ENCODE measurements at places on chromosomes 13 and 19. TPM values are rescaled to one million over a fixed set of nuclear protein-coding genes. Genes with fewer than 3 reads are reported as not detected.

DNA sequence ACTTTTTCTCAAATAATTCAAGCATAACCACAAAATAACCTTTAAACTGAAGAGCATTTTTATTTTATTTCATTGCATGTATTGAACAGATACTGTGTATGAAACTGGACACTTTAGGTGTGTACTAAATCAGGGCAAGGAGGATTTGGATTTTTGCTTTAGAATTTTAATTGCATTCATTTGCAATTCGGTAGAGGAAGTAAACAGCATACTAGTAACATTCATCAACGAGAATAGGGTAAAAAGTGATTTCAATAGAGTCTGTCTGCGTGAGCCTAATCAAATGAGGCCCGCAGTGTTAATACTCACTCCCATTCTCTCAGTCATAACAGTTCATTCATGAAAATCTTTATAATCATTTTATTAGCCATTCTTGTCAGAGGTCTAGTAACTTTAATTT is 200.2 kb downstream of the SPRY2 start:
- DNase-seq, result no peak

DNA sequence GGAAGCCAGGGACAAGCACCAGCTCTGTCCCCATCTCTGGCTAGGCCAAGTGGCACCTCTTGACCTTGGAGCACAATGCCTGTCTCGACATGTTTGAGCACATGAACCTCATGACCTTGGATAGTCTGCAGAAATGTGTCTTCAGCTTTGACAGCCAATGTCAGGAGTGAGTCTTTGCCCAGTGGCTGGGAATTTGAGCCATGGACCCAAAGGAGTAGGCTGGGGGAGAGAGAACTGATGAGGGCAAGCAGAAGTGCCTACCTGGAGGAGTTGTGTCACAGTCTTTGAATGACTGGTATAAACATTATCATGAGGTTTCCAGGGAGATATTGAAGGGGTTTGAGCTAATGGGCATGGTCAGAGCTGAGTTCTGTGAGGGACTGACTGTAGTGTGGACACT is 6.7 kb upstream of the CYP4F12 start:
- DNase-seq, result no peak

DNA sequence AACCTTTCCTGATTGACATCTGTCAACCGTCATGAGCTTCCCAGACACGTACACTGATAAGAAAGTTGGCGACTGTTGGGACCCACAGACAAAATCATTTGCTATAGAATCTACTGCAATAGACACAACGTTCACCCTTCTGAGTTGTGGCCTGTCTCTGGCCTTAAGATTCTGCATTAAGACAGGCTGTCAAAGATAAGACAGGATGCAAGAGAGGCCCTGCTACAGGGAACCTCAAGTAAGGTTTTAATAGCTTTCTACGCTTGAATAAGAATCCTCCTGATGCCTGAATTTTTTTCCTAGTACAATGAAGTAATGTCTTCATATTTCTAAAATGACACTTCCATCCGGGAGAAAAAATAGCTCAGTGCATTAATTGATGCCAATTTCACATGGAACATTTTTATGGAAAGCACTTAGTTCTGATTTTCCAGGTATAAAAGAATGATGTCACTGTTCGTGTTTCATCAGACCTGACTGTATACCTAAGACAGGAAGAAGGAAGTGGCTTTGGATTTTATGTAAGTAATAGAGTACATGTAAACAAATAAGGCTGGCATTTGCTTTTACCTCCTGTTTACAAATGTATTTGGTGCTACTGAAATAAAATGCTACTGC is 275.2 kb upstream of the GPC6 start:
- no peak for DNase-seq

DNA sequence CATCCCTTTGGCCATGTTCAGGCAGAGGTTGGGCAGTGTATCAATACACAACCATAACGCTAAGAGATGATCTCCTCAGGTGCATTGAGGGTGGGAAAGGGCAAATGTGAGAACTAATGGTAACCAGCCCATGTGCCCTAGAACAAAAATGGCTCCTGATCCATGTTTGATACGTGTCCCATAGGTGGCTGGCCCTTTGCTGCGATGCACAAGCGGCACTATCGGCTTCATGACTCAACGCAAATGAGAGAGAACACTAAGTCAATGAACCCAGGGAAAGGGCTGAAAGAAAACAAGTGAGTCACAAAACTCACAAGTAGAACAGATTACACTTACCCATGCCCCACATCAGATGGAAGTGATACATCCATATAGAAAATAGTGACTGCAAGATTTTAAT is 201.7 kb downstream of the ABCC4 start:
- no peak for DNase-seq

DNA sequence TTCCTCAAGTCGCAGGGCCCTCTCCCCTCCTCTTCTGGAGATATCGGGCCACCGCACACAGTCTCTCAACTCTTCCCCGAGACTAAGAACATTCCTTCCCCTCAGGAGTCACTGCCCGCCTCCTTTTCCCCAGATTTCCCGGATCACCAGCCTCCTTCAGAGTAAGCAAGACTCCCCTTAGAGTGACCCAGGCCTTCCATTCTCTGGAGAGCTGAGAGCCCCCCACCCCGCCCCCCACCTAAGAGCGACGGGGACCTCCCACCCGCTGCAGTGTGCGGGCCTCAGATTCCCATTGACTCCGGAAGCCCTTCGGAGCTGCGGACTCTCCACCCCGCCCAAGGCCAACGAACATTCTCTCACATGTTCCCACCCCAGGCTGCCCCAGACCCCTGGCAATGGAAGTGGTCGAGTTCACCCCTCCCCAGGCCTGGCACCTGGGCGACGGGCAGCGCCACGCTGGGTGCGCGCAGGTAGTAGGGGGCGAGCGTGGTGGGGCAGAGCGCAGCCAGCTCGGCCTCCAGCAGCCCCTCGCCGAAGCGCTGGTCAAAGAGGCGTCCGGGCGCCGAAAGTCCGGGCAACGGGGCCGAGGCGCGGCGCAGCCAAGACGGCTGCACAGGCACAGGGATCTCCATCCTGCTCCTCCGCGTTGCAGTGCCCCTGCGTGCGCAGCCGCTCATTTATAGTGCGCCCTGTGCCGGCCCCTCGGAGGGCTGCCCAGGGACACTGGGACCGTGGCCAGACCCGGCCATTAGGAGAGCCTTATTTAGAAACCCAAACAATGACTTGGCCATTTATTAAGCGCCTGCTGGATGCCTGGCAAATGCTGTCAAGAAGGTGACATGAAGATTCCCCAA is at the start of gene HSPB6:
TSS of gene HSPB6 (minus strand) at position 653 of the 854 bp plus-strand sequence. CDS start at position 632, 21 bp downstream.
- DNase-seq, result peak; percentile 77

DNA sequence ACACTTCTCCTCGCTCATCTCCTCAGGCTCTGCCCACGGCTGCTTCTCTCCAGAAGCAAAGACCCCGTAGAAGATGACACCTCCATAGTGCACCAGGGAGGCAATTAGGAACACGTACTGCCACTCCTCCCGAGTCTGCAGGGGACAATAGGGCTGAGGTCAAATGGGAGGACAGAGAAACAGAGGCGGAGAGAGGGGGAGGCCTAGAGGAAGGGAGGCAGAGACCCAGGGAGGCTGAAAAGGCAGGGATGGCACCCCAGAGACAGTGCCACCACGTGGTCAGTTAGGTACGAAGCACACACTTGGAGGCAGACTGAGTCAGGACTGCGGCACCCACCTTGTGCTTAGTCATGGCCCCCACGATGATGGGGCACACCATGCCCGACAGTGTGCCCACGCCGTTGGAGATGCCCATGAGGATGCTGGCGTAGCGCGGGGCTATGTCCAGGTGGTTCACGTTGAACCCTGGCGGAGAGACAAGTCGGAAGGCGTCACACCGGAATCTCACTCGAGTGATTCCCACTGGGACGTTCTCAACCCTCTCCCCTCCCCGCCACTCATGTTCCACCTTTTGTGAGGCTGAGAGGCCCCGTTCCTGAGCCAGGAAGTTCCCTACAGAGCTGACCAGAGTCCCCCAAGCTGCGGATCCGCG is 5.6 kb downstream of the GFY start:
- no peak for DNase-seq

- DNase-seq, result no peak
Measured at GRCh38 chr13:33426131-33426530, 140.6 kb upstream of the STARD13 start.

Gene CABP5
- not detected for total RNA-seq

DNA sequence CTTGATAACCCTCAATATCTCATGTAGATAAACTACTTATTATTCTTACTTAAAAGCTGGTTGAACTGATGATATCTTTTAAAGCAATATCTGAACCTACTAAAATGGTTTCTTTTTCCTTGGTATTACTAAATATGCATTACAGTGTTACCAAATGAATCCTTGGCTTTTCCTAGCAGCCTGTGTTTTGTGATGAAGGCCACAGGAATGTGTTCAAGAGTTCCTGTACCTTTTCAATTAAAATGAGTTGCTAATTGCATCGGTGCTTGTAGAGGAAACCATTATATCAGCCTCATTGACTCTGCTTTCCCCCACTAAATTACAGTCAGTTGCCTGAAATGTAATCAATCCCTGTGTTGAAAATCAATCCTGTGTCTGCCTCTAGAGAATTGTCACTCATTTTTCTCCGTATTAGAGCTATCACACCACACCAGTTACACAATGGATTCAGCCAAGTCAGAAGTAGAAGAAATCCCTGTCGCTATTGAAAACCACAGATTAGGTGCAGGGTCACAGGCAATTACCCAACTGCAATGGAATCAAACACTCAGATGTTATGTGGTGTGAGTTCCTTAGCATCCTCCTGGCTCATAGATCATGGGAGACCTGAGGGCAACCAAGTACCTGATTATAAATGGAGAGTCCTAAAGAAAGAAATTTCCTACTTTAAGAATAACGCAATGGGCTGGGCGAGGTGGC is 13.3 kb downstream of the FAM216B start:
- DNase-seq, result no peak

DNA sequence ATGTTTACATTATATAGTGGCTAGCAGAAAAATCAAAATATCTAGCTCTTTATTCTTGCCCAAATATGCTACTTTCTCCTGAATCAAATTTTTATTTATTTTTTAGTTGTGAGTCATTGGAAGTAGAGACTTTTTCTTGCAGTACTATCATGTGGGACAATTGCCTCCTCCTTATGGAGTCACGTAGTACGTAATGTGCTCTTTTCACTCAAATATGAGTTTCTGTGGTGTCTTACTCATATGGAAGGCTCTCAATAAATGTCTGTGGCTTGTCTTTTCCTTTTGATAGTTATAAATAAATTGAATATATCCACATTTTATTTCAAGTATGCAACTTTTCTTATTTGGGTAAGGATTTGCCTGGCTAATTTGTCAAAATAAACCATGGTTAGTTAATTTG is 1411.0 kb upstream of the SLC10A2 start:
- DNase-seq, result no peak

- DNase-seq, result peak; percentile 37
Measured at GRCh38 chr19:48342841-48343540, 17.6 kb downstream of the EMP3 start.

- no peak for DNase-seq
Measured at GRCh38 chr13:96075953-96076543, 13.9 kb upstream of the HS6ST3 start.

GRCh38 chr13:100388923-100389322 is 199.7 kb downstream of the GGACT start:
- no peak for DNase-seq

GRCh38 chr13:23463661-23464060 is 30.2 kb upstream of the SACS start:
- DNase-seq, result no peak

DNA sequence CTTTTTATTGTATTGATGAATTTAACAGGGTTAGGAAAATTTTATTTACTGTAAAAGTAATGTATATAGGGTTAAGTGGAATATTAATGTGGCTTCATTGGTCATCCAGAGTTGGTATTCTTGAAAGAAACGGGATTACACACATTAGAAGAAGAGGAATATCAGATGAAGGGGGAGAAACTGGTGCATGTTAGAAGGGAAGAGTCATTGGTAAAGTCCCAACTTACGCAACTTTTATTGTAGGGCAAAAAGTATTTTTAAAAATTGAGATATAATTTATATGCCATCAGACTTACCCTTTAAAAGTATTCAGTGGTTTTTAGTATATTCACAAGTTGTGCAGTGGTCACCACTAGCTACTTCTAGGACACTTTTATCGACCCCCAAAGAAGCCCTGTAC is 47.3 kb downstream of the DNAJC3 start:
- DNase-seq, result no peak

Gene F2RL3
- not detected for total RNA-seq

- DNase-seq, result no peak
Measured at GRCh38 chr19:3658004-3658869, 31.6 kb upstream of the CACTIN start.

GRCh38 chr19:55640043-55640576 is 692 bp upstream of the ZNF580 start:
- DNase-seq, result peak; percentile 76

Gene LRRC8E
- 1.6 TPM for total RNA-seq

DNA sequence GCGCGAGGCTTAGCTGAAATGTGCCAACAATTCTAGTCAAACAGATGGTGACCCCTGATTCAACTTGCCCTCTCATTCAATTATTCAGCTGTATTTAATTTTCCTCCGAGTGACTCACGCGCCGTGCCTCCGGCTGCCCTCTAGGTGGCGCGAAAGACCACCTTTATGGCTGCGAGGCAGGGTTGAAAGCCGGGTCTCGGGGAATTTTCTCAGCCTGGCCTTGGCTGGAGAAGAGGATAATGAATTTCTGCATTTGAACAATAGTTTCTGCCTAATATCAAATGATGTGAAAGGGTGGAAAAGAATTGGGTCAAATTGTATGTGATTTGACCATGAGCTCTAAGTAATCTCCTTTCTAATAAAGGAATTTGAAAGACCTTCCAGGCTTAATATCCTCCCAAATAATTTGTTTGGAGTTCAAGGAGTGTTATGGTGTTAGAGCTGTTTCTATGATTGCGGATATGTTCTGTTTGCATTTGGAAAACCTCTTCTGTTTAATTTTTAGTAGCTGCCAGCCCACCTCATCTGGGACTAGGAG is 310.9 kb downstream of the ZNF536 start:
- peak; percentile 92 for DNase-seq

DNA sequence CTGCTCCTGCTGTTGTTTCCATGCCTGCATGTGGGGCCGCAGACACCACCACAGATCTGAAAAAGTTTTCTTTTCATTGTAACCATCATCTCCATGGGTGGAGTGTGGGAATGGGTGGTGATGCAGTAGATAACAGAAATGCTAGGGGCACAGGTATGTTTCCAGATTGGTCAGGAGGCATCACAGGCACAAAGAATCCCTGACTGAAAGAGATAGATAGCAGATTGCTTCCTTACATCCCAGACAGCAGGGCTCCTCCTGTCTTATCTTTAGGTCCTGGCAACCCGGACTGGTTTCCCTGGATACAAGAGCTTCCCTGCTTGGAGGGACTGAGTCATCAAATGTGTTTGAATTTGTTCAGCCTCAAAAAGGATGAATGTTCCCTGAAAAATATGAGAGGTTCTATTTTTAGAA is 1937.6 kb downstream of the PCDH9 start:
- DNase-seq, result no peak

DNA sequence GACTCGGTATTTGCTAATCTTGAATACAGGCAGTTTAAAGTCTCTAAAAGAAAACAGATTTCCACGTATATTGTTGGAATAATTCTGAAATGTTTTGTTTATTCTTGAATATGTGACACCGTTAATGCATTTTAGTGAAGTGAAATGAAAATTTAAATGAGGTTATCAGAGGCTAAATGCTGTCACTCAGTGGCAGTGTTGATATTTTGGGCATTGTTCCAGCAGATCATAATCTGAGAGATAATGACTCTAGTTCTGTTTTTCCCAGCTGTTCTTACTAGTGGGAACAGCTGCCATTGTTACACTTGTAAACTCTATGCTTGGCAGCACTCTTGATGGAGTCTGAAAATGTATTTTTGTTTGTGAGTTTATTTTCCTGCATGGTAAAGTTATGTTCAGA is 365.6 kb upstream of the SLC10A2 start:
- DNase-seq, result no peak

GRCh38 chr13:62799931-62800436 is 1384.3 kb upstream of the PCDH20 start:
- no peak for DNase-seq

Measured in H7 (cell line).